Stimulated activated naive B cell treated with anti-CD40 and anti-IgM and Interleukin-4, amounts not matched to agents 10 μg/mL and 1 μg/mL and 100 μg/mL, for 72 hours (primary cell): ENCODE measurements at places on chromosomes 7 and 10.

- DNase-seq = no peak
Measured at GRCh38 chr10:76436401-76436811, 1005.0 kb downstream of the LRMDA start.

GRCh38 chr10:61821153-61821552 is 80.3 kb upstream of the ARID5B start:
- no peak for DNase-seq

- DNase-seq = no peak
Measured at GRCh38 chr10:124943301-124944092, 1.6 kb downstream of the ZRANB1 start.

DNA sequence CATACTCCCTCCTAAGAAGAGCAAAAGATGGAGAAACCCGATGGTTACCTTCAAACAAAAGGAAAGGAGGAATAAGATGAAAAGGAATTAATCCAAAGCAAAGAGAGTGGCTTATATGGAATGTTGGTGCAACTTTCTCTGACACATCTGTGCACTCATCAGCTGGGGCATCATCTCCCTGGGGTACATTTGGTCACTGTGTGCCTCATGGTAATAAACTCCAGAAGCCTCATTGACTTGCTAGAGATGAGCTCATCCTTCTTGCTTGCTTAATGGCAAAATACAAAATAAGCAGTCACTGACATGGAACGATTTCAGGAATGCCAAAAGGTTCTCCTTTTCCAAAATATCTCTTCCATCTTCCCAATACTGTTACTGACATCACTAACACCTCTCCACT is 22.5 kb downstream of the CAV1 start:
- no peak for DNase-seq

DNA sequence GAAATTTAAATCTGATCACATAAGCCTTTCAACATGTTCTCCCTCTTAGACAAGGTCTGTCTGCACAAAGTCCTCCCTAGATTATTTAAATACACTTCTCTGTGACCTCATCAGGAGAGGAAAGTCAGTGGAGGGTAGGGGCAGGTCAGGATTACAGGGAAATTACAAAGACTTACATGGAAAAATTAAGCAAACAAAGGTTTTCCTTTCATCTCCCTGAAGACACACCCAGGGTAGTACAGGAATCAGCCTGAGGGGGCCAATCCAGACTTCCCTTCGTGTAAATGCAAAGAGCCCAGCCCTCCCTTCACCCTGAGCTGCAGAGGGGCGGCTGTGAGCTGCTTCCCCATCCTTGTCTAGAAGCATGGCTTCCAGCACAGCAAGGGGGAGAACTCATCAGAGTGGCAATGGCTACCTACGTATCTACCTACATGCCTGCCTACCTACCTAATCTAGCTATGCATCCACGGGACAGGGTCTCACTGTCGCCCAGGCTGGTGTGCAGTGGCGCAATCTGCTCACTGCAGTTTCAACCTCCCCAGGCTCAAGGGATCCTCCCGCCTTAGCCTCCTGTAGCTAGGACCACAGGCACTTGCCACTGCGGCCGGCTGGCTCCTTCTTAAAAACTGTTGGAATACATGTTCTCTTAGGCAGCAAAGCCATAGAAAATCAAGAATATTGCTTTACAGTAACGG is 33.2 kb downstream of the PITRM1 start:
- DNase-seq = no peak

GRCh38 chr10:97542169-97543024 is 30.2 kb upstream of the ANKRD2 start:
- DNase-seq = peak; percentile 6

- DNase-seq = no peak
Measured at GRCh38 chr10:103238506-103239252, 7.0 kb upstream of the RPEL1 start.

DNA sequence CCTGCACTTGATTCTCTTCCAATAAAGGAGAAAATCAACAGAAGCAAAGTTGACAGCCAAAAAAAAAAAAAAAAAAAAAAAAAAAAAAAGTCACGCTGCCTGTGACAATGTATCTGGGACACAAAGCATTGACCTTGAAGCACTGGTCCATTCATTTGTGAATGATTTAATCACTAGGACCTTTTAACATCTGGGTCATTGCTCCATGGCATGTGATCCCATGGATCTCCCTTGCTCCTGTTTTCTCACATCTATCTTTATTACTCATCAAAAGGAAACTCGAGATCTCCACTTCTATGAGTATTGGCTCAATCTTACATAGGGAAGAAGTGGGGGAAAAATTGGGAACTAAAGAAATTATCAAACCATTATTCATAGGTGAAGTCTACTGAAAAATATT is 89.6 kb upstream of the SMIM30 start:
- no peak for DNase-seq

- no peak for DNase-seq
Measured at GRCh38 chr10:61758433-61758832, 95.7 kb downstream of the CABCOCO1 start.

DNA sequence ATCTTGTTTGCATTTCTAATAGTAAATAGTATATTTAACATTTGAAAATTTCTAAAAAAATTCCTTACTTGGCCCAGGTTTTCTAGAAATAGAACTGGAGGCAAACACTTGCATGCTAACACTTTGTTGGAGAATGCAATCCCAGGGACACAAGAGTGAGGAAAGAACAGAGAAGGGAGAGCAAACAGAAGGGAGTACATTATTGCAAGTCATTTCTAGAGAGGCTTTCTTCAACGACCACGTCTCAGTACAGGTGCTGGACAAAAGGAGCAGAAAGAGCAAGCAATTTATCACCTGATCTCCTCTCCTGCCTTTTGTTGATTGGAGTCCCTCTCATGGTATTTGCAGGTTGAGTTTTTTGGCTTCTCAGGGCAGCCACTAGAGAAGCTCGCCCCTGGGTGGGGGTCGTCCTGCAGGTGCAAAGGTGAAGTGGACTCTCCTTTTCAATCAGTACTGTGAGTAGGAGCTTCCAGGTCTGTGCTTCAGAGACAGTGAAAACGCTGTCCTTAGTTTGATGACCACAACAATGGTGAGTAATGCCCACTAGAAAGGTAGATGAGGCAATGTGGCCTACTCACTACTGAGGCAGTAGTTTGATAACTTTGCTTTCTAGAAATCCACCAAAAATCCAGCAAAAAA is 5.2 kb downstream of the CPED1 start:
- no peak for DNase-seq
